ENCODE measurements at places on chromosomes 4 and X. TPM values are rescaled to one million over a fixed set of nuclear protein-coding genes. Genes with fewer than 3 reads are reported as not detected.

DNA sequence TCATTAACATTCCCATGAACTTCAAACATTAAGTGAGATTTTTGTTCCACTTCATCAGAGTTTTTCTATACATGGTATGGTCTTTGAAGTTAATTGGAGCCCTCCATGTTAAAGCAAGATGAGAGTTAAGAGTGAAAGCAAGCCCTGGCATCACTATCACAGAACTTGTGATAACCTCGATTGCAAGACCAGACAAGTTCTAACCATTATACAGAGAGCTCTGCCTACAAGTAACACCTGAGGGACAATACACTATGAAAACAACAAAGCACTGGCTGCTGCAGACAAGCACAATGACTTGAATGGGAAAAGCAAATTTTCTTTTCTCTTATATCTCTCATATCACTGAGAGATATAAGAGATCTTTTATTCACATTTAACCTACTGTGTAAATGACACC, 126.6 kb upstream of the GYPA start:
- no peaks in the 10 kb centered on the region for H3K4me1 ChIP-seq
- H3K36me3 ChIP-seq = no peaks in the 10 kb centered on the region
- H3K27ac ChIP-seq = no peak overlapping the region
- H3K27me3 ChIP-seq = no peaks in the 10 kb centered on the region

- H3K27me3 ChIP-seq = peaks cover 2% of the 10 kb centered on the region
- peaks cover 3% of the 10 kb centered on the region for H3K36me3 ChIP-seq
- no peak overlapping the region for H3K4me3 ChIP-seq
Observed at GRCh38 chr4:7947927-7948326, 8.3 kb upstream of the AFAP1 start.

DNA sequence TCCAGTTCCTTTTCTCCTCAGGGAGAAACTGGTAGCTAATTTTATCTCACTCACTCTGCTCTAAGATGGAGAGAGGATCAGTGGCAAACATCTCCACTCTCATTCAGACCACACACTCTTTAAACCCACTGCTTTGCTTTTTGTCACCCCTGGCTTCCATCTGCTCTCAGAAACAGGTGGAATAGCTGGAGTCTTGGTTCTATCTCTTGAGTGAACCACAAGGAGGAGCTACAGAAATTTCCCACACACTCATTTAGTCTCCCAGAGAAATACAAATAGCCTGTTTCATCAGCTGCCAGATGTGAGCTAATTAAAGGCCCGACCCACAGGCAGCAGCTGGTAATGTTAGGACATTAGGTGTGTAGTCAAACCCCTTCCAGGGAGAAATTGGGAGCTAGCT, 96.6 kb downstream of the STPG2 start:
- no peak for DNase-seq
- H3K27me3 ChIP-seq = no peaks in the 10 kb centered on the region
- H3K4me1 ChIP-seq = no peaks in the 10 kb centered on the region
- no peaks in the 10 kb centered on the region for H3K36me3 ChIP-seq
- H3K27ac ChIP-seq = no peak overlapping the region

DNA sequence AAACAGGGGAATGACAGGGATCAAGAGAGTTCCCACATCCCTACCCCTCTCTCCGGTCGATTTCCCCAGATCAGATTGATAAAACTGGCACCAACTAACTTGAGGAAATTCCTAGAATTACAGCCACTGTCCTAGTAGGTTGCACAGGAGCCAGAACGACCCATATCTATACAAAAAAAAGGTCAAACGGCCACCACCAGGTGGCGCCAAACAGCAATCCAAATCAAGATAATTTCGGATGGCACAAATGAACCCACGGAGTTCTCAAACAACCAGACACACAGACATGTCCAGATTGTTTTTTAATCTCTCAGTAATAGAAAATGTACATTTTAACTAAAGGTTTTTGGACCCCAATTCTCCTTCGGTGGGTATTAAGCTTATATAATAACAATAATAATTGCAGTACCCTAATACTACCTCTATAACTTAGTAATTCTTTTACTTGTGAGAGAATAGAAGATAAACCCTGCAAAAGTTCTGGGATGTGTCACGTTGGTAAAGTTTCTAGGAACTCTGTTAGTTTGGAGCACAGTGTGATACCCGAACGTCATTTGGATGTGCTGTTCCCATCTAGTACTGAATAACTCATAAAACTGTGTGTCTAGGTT, 212.6 kb downstream of the SPOCK3 start:
- H3K27me3 ChIP-seq = no peaks in the 10 kb centered on the region
- H3K27ac ChIP-seq = no peak overlapping the region
- no peaks in the 10 kb centered on the region for H3K36me3 ChIP-seq
- no peak overlapping the region for H3K4me3 ChIP-seq

- H3K27ac ChIP-seq = no peak overlapping the region
- no peaks in the 10 kb centered on the region for H3K27me3 ChIP-seq
- DNase-seq = no peak
- no peaks in the 10 kb centered on the region for H3K4me1 ChIP-seq
- H3K36me3 ChIP-seq = no peaks in the 10 kb centered on the region
Observed at GRCh38 chrX:148647651-148648050, 147.2 kb downstream of the AFF2 start.

DNA sequence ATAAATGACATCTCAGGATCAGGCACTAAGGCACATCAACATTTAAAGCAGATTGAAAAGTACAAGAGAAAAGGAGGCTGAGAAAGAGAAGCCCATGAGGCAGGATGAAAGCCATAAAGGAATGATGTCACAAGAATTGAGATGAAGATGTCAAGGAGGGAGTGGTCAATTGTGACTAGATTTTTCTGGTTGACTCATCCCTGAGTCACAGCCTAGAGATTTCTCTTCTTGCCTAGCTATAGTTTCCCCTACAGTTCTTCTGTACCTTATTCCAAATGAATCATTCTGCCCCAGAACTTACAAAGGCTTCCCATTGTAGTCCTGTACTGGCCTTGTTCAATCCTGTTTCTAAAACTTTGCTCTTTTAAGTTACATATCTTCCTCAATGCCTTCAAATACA, 3.4 kb upstream of the USP53 start:
- H3K36me3 ChIP-seq = no peaks in the 10 kb centered on the region
- H3K4me3 ChIP-seq = no peak overlapping the region
- peak; percentile 72 for DNase-seq
- H3K27ac ChIP-seq = peak overlapping the region; percentile 76
- H3K4me1 ChIP-seq = peaks cover 31% of the 10 kb centered on the region

- peaks cover 27% of the 10 kb centered on the region for H3K4me1 ChIP-seq
- DNase-seq = peak; percentile 76
- H3K36me3 ChIP-seq = peaks cover 24% of the 10 kb centered on the region
- H3K27ac ChIP-seq = no peak overlapping the region
Observed at GRCh38 chrX:53089224-53089842, 4.6 kb upstream of the KANTR start.

GRCh38 chrX:133543654-133544053, 128.4 kb upstream of the GPC4 start:
- H3K27ac ChIP-seq = no peak overlapping the region
- no peaks in the 10 kb centered on the region for H3K27me3 ChIP-seq
- no peaks in the 10 kb centered on the region for H3K4me1 ChIP-seq
- H3K36me3 ChIP-seq = no peaks in the 10 kb centered on the region

- peaks cover 9% of the 10 kb centered on the region for H3K27me3 ChIP-seq
- peaks cover 5% of the 10 kb centered on the region for H3K4me1 ChIP-seq
- H3K27ac ChIP-seq = no peak overlapping the region
- H3K4me3 ChIP-seq = no peak overlapping the region
Observed at GRCh38 chrX:154809939-154810665, 4.8 kb upstream of the MPP1 start.

GRCh38 chr4:31442236-31442635, 722.1 kb downstream of the PCDH7 start:
- no peaks in the 10 kb centered on the region for H3K27me3 ChIP-seq
- no peaks in the 10 kb centered on the region for H3K4me1 ChIP-seq
- H3K27ac ChIP-seq = no peak overlapping the region
- H3K36me3 ChIP-seq = no peaks in the 10 kb centered on the region
- DNase-seq = no peak

- H3K4me1 ChIP-seq = no peaks in the 10 kb centered on the region
- H3K4me3 ChIP-seq = no peak overlapping the region
- no peaks in the 10 kb centered on the region for H3K36me3 ChIP-seq
- DNase-seq = no peak
Observed at GRCh38 chr4:16524911-16525554, 298.8 kb upstream of the TAPT1 start.

GRCh38 chrX:134625315-134625718, 33.0 kb downstream of the PLAC1 start:
- peaks cover 11% of the 10 kb centered on the region for H3K4me1 ChIP-seq
- H3K27ac ChIP-seq = no peak overlapping the region
- H3K4me3 ChIP-seq = no peak overlapping the region
- no peak for DNase-seq
- peaks cover 1% of the 10 kb centered on the region for H3K27me3 ChIP-seq

GRCh38 chrX:56468441-56468840, 95.0 kb upstream of the UBQLN2 start:
- no peak overlapping the region for H3K27ac ChIP-seq
- no peak for DNase-seq
- peaks cover 2% of the 10 kb centered on the region for H3K36me3 ChIP-seq
- no peaks in the 10 kb centered on the region for H3K27me3 ChIP-seq
- H3K4me1 ChIP-seq = peaks cover 2% of the 10 kb centered on the region

- H3K27ac ChIP-seq = no peak overlapping the region
- no peaks in the 10 kb centered on the region for H3K36me3 ChIP-seq
- DNase-seq = no peak
- H3K4me1 ChIP-seq = no peaks in the 10 kb centered on the region
- H3K4me3 ChIP-seq = no peak overlapping the region
Observed at GRCh38 chrX:151703487-151703886, 8.2 kb downstream of the PRRG3 start.

DNA sequence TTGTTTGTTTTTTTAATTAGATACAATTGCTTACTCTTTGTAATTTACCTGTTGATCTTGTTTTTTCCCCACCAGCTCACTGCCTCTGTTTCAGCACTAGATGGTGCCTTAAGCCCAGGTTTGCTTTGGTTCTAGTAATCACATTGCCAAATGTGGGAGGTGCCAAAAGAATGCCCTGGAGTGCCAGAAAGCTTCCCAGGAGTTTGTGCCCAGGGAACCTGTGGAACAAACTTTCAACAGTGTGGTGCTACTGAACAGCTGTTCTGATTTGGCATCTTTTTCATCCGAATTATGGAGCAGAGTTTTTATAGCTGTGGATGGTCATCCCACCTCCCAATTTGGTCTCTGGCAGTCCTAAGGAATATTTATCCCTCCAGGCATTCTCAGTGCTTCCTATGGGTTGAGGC, 1000.7 kb downstream of the STIM2 start:
- no peaks in the 10 kb centered on the region for H3K36me3 ChIP-seq
- no peak overlapping the region for H3K4me3 ChIP-seq
- H3K27me3 ChIP-seq = no peaks in the 10 kb centered on the region

DNA sequence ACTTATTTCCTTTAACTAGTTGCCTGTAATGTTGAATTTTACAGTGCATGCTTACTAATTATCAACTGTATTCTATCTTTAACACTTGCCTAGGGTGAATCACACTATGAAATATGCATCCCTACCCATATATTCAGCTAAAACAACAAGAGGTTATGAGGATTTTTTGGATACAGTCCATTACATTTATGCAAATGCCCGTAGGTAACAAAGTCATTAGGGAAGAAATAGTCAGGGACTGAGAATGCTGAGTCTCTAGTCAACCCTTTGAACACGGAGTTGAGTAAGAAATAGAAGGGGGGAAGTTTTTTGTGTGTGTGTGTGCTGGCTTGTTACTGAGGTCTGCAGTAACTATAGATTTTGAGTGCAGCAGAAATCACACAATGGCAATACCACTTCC, 26.1 kb upstream of the CBLL2 start:
- H3K27me3 ChIP-seq = no peaks in the 10 kb centered on the region
- H3K4me3 ChIP-seq = no peak overlapping the region
- DNase-seq = no peak
- H3K36me3 ChIP-seq = no peaks in the 10 kb centered on the region
- no peaks in the 10 kb centered on the region for H3K4me1 ChIP-seq

DNA sequence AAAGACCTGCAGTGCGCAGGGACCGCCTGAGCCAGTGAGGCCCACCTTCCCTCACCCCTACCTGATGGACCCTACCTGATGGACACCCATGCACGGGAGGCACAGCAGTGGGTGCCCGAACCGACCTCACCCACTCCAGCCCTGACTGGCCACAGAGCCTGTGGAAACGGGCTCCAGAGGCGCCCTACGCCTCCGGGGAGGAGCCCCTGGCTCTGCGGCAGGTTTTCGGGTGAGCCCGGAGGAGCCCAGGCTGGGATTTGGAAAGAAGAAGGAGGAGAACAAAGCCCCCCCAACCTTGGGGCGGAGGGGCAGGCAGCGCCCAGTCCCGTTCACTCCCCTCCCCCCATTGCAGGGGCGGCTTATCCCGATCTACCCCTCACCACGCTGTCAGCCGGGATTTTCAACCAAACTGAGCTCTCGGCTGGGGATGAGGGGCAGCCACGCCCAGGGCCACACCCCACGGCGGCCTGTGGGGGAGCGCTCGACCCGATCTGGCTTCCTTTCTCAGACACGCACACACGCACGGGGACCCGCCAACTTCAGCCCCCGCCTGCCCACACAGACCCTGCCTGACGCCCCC, 675 bp downstream of the L1CAM start:
- H3K36me3 ChIP-seq = no peaks in the 10 kb centered on the region
- no peak overlapping the region for H3K27ac ChIP-seq
- peaks cover 2% of the 10 kb centered on the region for H3K4me1 ChIP-seq
- peak overlapping the region; percentile 57 for H3K4me3 ChIP-seq

- peaks cover 24% of the 10 kb centered on the region for H3K36me3 ChIP-seq
- DNase-seq = no peak
- peaks cover 35% of the 10 kb centered on the region for H3K4me1 ChIP-seq
- H3K27me3 ChIP-seq = no peaks in the 10 kb centered on the region
- no peak overlapping the region for H3K27ac ChIP-seq
- peak overlapping the region; percentile 39 for H3K4me3 ChIP-seq
Observed at GRCh38 chr4:67546004-67546356, 677 bp upstream of the CENPC start.

GRCh38 chrX:134894373-134894895, 96.4 kb upstream of the SMIM10 start:
- no peak overlapping the region for H3K27ac ChIP-seq
- H3K36me3 ChIP-seq = peaks cover 8% of the 10 kb centered on the region
- DNase-seq = no peak
- H3K27me3 ChIP-seq = no peaks in the 10 kb centered on the region
- no peak overlapping the region for H3K4me3 ChIP-seq
- no peaks in the 10 kb centered on the region for H3K4me1 ChIP-seq

- H3K4me3 ChIP-seq = no peak overlapping the region
- no peaks in the 10 kb centered on the region for H3K36me3 ChIP-seq
- DNase-seq = no peak
- H3K4me1 ChIP-seq = no peaks in the 10 kb centered on the region
- no peak overlapping the region for H3K27ac ChIP-seq
Observed at GRCh38 chr4:161583549-161583948, 580.3 kb downstream of the FSTL5 start.

DNA sequence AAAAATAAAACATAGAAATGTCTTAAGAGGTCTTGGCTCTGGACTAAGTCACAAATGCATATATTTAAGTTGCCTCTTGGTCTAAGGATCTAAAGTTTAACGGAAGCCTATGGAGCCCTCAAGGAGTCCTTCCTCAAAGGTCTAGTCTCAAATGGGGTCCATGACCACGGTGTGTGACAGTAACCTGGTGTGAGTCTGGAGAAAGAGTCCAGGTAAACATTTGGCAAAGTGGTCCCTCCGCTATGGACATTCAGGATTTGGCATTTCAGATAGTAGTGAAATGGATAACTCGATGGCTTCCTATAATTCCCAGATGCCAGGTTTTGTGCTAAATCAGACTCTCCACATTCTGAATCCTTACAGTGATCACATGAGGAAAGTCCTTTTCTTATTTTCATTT, 44.2 kb downstream of the RHOH start:
- H3K27me3 ChIP-seq = no peaks in the 10 kb centered on the region
- H3K27ac ChIP-seq = peak overlapping the region; percentile 97
- peaks cover 82% of the 10 kb centered on the region for H3K4me1 ChIP-seq

HSPA4L gene
- total RNA-seq = 1.7 TPM

SPATA18 gene
- total RNA-seq = 0.07 TPM

ELMOD2 gene
- total RNA-seq = 12.3 TPM

SMIM31 gene
- total RNA-seq = not detected

GAGE12F gene
- total RNA-seq = not detected

PRSS12 gene
- total RNA-seq = not detected

CFAP47 gene
- not detected for total RNA-seq
